NT2/D1 (cell line): ENCODE measurements at places on chromosomes 5 and 9.

GRCh38 chr9:70551396-70551795 is 136.9 kb upstream of the KLF9 start:
- DNase-seq: no peak

- no peak for DNase-seq
Observed at GRCh38 chr5:72498284-72498683, 8.9 kb downstream of the ZNF366 start.

GRCh38 chr5:147240266-147240985 is 5.6 kb downstream of the STK32A start:
- DNase-seq: no peak

DNA sequence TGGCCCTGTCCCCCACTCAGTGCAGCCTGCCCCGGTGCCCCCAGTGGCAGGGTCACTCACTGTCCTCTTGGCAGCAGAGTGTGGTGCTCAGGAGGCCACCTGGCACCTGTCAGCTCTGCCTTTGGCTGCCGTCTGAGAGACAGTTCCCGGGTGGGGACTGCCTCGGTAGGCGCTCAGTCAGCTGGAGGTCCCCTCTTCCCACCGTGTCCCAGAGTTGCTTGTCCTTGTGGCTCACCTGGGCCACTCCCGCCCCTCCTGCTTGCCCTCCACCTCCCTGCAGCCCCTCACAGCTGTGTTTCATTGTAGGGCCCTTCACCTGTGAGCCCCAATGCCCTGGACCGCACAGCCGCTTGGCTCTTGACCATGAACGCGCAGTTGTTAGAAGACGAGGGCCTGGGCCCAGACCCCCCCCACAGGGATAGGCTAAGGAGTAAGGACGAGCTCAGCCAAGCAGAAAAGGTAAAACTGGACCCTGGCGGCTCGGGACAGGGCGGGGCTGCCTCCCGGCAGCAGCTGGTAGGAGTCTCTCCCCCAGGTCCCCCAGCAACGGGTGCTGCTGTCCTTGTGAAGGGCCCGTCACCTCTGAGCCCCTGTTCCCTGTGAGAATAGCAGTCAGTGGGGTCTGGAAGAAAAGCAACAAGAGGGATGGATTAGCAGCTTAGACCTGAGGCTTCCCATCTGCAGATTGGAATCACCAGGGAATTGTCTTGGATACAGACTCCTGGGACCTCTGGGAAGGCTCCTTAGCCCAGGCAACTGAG is 122.7 kb downstream of the DAB2IP start:
- DNase-seq: no peak

GRCh38 chr5:37839407-37840052 is at the start of gene GDNF:
Gene GDNF (minus strand): TSS chr5:37840041. CDS start chr5:37834796, 5,245 bp downstream.
- DNase-seq: no peak

DNA sequence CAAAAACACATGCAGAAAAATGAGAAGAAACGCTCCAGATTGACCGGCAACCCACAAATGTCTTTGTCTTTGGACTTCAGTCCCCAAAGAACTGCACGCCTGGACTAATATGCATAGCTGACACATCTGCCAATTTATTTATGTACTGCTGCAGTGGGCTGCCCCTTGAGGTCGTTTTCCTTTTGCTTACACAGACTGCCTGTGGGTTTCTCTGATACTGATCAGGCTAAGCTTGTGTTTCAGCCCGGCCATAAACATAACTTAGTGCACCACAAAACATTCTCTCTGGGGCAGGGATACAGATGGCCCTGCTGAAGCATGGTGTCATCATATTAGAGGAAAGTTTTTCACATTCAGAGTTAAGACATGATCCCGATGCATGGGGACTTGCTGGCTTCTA is 75.4 kb downstream of the NUDT12 start:
- DNase-seq: no peak

DNA sequence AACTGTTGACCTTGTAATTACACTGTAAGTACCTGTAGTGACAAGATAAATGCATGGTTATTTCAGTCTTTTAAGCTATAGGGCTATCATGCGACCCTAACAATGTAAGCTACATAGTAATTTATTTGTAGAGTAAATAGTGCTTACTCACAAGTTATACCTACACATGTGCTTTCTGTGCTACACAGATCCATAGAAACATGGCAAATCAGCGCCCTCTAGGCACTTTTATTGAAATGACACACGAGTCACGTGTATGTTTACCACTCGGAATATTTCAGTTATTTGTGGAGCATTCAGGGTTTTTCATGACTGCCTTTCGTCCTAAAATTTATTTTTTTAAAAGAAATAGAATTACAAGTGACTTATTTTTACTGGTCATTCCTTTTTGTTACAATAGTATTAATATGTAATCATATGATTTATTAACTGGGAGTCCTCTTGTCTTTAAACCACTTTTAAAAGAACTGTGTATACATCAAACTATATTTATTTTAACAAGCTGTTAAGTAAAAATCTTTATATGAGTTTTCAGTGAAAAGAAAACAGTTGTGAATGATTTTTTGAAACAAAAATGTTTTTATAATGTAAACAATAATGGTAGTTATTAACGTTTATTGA is 1242.3 kb upstream of the WWC1 start:
- no peak for DNase-seq

GRCh38 chr9:69122082-69122548 is 52.0 kb upstream of the TJP2 start:
- peak; percentile 36 for DNase-seq

- DNase-seq: peak; percentile 23
Observed at GRCh38 chr9:27427272-27427643, 96.8 kb upstream of the IFNK start.

- no peak for DNase-seq
Observed at GRCh38 chr5:157516006-157516405, 56.0 kb downstream of the NIPAL4 start.

DNA sequence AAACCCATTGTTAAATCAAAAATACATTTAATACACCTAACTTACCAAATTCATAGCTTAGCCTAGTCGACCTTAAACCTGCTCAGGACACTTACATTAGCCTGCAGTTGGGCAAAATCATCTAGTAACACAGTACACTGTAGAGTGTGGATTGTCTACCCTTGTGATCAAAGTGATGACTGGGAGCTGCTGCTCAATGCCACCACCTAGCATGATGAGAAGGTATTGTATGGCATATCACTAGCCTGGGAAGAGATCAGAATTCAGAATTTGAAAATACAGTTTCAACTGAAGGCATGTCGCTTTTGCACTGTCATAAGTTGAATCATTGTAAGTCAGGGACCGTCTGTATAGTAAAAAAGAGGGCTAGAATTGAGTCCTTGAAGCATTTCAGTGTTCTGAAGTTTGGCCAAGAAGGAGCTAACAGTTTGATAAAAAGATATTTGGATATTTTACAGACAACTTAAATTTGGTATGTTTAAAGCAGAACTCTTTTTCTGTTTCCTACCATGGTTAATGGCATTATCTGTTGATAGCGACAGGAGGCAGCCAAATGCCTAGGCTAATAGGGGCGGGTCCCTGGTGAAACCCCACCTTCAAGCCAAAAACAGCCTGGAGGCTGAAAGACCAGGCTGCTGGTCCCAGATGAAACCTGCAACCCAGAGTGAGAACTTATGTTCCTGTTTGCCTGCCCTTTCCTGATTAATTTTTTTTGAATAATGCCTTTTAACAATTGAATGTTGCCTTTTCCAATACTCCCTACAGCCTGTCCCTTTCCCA is 23.0 kb downstream of the SMIM15 start:
- no peak for DNase-seq

GRCh38 chr9:134641173-134641989 is at the start of gene COL5A1:
Gene COL5A1 (plus strand): TSS chr9:134641803. CDS start chr9:134642188, 385 bp downstream.
- DNase-seq: peak; percentile 85
